Tibial artery (tissue), 4 donors: ENCODE measurements at places on chromosomes 1 and 21.

DNA sequence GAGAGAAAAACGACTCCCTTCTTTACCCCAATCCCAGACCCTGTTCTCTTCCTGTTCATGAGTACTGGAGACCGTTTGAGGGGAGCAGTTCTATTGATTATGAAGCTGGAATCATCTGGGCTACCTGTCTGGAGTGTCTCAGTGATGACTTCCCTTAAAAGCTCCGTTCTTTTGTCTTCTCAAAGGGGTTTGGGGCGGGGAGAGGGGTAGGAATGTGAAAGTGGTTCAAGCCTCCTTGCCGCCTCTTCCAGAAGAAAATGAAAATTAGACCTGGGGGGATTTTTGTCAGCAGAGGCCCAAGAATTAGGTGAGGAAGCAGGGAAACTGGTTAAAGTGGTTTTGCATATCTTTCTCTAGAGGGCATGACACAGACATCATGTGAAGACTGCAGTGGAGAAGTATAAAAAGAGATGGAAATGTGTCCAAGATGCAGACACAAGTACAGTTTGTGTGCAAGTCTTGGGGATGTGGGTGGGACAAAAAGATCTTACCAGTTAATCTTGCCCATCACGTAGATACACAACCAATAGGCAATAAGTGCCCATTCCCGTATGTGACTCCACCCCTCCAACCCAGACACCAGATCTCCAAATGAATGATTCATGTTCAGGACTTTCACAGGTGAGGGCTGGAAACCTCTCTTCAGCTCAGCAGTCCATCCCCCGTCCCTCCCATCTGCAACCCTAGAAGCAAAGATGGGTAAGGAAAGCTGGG, 470 bp upstream of the MTMR11 start:
- no peak for DNase-seq

GRCh38 chr1:174605198-174605597, 157.4 kb downstream of the GPR52 start:
- no peak for DNase-seq

- DNase-seq: no peak
These were observed 845.4 kb upstream of the CXADR start for GRCh38 chr21:16667395-16667794.

GRCh38 chr1:105427543-105427942, 1628.9 kb upstream of the PRMT6 start:
- DNase-seq: no peak
